ENCODE measurements at places on chromosomes 2 and 18.
A peak's percentile ranks its signal among the peaks of the same experiment; 100 is the strongest.

- no peak for DNase-seq
These were observed 128.5 kb downstream of the DOK6 start for GRCh38 chr18:69529151-69529550.

DNA sequence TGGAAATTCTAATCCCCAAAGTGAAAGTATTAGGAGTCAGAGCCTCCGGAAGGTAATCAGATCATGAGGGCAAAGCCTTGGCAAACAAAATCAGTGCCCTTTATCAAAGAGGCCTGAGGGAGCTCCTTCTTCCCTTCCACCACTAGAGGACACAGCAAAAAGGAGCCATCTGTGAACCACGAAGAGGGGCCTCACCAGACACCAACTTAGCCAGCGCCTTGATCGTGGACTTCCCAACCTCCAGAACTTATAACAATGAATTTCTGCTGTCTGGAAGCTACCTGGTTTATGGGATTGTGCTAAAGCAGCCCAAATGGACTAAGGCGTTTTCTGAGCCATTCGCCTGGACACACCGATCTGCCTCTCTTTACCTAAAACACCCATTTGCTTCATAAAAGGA, 133.1 kb downstream of the EIPR1 start:
- no peak for DNase-seq

- no peak for DNase-seq
These were observed 35.9 kb upstream of the CCDC93 start for GRCh38 chr2:118049816-118050140.

GRCh38 chr2:183665425-183665824, 541.2 kb downstream of the NUP35 start:
- peak; percentile 100 for DNase-seq

DNA sequence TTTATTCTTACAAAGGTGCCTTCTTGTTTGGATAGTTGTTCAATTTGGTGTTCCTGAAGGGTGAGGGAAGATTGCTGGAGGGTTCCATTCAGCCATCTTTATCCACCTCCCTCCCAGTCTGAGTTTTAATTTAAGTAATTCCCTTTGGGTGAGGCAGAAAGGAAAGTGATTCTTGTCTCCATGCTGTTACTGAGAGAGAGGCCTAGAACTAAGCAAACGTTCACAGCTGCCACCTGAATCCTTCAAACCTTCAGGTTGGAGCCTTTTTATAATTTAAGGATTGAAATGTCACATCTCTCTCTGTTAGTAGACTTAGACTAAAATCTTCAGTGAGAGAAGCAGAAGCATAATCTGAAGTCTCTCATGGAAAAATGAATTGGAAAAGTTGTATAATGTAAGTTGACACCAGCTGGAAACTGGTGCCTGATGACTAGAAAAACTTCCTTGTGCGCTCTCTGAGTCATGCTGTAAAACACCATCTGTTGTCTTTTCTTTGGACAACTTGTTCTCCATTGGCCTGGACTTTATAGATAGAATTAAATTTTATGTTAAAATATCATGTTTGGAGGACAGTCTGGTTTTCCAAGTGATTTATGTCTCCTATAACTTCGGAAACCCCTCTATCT, 14.6 kb downstream of the STRADB start:
- DNase-seq = no peak

DNA sequence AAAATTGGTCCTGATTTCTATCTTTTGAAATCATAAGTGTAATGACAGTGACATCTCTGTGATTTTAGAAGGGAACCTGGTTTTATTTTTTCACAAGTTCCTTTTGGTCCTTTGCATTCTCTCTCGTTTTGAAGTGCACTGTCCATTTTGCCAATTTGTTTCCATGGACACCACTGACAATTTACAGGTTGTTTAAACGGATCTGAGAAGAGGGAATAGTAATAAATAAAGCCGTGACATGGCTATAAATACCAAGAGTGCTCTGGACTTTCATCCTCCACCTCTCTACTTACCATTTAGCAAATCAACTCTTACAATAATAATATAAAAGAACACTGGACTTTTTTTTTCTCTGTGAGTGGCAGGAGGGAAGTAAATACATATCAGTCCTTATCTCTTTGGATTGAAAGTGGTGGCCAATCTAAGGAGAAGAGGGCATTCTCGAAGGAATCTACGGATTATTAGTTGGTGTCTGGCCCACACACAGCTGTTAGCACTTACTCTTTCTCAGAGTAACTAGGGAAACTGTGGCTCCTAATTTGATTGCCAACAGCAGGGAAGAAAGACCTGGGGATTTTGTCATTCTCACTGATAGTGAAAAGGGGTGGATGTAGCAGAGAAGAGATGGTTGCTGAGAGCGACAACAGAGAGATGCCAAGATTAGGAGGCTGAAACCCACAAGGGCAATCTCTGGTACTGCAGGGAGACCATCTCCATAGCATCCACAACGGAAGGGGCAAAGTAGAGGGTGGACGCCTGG, 108.7 kb upstream of the FSHR start:
- DNase-seq = no peak

- no peak for DNase-seq
These were observed 60.9 kb upstream of the CCBE1 start for GRCh38 chr18:59758106-59758505.

DNA sequence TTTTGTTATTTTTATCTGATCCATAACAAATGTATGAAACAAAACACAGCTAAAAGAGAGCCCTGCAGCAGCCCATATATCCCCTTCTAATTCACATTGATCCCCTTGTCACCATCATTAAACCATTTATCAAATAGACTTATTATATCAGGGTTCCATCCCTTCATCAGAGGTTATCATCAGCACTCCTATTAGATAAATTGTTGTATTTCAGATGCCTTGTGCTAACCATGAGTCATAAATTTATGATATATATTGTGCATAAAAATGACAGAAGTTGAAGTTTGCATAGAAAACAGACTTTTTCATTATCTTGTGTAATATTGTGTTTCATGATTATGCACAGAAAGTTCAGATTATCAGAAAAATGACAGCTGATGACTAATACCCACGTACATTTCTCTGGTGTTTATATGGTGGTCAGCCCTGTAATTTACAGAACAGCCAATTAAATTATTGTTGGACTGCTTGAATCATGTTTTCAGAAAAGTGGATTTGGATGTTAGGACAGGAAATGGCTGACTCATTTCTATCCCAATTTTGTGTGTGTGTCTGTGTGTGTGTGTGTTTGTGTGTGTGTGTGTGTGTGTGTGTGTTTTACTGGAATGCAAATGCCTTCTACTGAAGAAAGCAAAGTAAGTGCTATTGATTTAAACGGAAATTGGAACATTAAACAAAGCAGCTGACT, 80.9 kb downstream of the PPP1R1C start:
- no peak for DNase-seq

- peak; percentile 65 for DNase-seq
These were observed 145.6 kb downstream of the FAM161A start for GRCh38 chr2:61707984-61708852.

DNA sequence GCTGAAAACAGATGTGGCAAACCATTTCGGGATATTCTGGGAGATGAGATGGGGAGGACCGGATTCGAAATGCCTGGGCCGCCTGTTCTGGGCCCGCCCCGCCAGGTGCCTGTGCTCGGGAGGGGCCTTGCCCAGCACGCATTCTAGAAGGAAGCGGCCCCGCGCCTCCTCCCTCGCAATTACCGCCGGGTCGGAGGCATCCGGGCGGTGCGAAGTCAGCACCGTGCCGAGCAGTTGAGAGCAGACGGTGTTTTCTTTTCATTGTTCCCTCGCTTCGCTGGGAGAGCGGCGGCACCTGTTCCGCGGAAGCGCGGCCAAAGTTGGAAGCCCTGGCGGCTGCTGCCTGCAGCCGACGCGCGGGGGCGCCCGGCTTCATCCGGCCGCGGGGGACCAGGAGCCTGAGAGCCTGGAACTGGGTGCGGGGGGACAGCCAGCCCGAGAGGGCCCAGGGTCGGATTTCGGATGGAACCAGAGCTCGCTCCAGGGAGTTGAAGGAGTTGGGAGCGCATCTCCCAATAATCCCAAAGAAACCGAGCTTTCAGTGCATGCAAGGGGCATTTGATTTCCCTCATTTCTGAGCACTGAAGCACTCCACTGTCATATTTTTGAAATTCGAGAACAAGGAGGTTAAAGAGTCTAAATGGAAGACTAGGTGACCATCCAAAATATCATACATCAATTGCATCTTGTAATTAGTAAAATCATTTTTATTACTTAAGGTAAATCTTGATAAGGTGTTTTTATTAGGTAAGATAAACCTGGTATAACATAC, 241.8 kb upstream of the RAB12 start:
- DNase-seq = peak; percentile 38

GRCh38 chr2:222448748-222449181, 24.4 kb downstream of the SGPP2 start:
- no peak for DNase-seq

Data from NCI-H1436 treated with DMSO at 0.1 percent for 48 hours (cell line).